ENCODE measurements at places on chromosomes 7 and 10. TPM values are rescaled to one million over a fixed set of nuclear protein-coding genes. Genes with fewer than 3 reads are reported as not detected.

Gene TYW1B
- total RNA-seq = 2.7 TPM

Gene AGR2
- not detected for total RNA-seq

Gene POM121C
- total RNA-seq = 78.2 TPM

Gene MSS51
- 2.9 TPM for total RNA-seq

Gene ZP3
- total RNA-seq = 4.0 TPM

Gene GCK
- total RNA-seq = not detected

Gene TRDMT1
- 11.6 TPM for total RNA-seq

Gene TAS2R40
- not detected for total RNA-seq

Gene SPDYE11
- total RNA-seq = not detected

Gene SPDYE8
- total RNA-seq = not detected

Gene ADAM12
- total RNA-seq = 1.6 TPM

Gene GFRA1
- total RNA-seq = not detected

Gene SLC39A12
- total RNA-seq = not detected

Gene SEMA3D
- not detected for total RNA-seq

Gene VAX1
- not detected for total RNA-seq

Gene GALNT17
- not detected for total RNA-seq

Gene ITPRID1
- total RNA-seq = not detected

Gene UCN3
- total RNA-seq = not detected

Gene TACR2
- total RNA-seq = not detected

Gene ZWINT
- total RNA-seq = 119 TPM

Gene PDZD7
- 0.50 TPM for total RNA-seq

Gene PDGFA
- 0.50 TPM for total RNA-seq

Gene CALCR
- total RNA-seq = not detected

Gene NEUROD6
- total RNA-seq = not detected

Gene CHST3
- not detected for total RNA-seq

Gene OPALIN
- not detected for total RNA-seq

Gene GRIFIN
- total RNA-seq = not detected

Gene STX1A
- 10.6 TPM for total RNA-seq

Gene FAM221A
- 4.7 TPM for total RNA-seq

Gene SCART1
- total RNA-seq = 2.7 TPM

Gene FERD3L
- total RNA-seq = not detected

Gene OR9A4
- not detected for total RNA-seq

Gene THSD7A
- not detected for total RNA-seq

Gene RELN
- not detected for total RNA-seq

Gene RINT1
- total RNA-seq = 21.1 TPM

Gene AMPH
- total RNA-seq = not detected

Gene SLC18A3
- total RNA-seq = not detected

Gene FBXO24
- total RNA-seq = 0.45 TPM

Gene SLC26A5
- not detected for total RNA-seq

Gene FAM131B
- total RNA-seq = 2.2 TPM

Gene ABCC2
- total RNA-seq = 0.76 TPM

Gene ADCK2
- total RNA-seq = 20.6 TPM

Gene ZKSCAN1
- total RNA-seq = 54.5 TPM

Gene NKX2-3
- total RNA-seq = not detected

Gene VOPP1
- total RNA-seq = 45.3 TPM

Gene PAX4
- not detected for total RNA-seq

Gene UTF1
- total RNA-seq = not detected

Gene PSD
- 0.92 TPM for total RNA-seq

Gene CSGALNACT2
- total RNA-seq = 30.4 TPM

Gene CDHR1
- 0.26 TPM for total RNA-seq

Gene ADCYAP1R1
- total RNA-seq = not detected

Gene VWA2
- total RNA-seq = not detected

Gene CDH23
- total RNA-seq = 4.9 TPM

Data from activated CD8-positive, alpha-beta T cell treated with anti-CD3 and anti-CD28 coated beads, Interleukin-2, amount 10 ng/mL, durations not matched to agents 7 days and 5 days (primary cell).